RWPE2 (cell line): ENCODE measurements at places on chromosomes 1 and 21.
A peak's percentile ranks its signal among the peaks of the same experiment; 100 is the strongest.

DNA sequence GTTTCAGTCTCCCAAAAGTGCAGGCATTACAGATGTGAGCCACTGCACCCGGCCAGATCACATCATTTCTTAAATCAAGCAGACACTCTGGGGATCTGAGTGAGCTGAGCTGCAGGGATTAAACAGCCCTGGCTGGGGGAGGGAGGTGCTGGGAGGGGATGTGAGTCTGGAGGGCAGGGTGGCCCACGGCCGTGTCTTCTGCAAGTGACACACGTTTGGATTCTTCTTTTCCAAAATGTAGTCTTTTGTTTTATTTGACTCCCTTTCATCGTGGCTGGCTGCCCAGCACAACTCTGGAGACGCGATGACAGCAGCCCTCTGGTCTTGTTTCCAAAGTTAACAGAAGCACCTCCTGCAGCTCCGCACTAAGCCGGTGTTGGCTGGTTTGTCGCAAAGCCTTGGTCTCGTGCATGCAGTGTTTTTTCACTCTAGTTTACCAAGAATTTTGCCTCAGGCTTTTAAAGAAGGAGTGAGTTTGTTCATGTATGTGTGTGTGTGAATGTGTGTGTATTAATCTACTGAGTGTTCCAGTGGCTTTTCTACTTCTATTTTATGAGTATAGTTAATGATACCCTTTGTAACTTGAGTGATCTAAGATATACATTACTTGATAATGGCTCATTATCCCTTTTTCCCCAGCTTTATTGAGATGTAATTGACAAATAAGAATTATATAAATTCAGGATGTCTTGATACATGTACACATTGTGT is 2.8 kb upstream of the KRTAP10-5 start:
- DNase-seq: no peak

DNA sequence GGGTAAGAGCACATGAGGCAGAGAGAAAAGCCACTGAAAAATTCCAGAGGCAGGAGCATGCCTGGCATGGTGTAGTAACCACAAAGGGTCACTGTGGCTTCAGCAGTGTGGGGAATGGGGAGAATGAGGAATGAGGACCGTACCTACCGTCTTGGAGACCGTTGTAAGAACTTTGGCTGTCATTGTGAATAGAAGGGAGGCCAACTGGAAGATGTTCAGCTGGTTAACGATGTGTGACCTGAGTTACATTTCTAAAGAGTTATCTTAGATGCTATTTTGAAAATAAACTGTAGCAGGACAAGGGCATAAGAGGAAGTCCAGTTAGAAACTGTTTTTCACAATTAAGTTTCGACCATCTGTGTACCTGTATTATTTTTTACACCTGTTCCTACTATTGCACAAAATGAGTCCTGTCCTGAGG is 365.5 kb upstream of the SGIP1 start:
- no peak for DNase-seq

DNA sequence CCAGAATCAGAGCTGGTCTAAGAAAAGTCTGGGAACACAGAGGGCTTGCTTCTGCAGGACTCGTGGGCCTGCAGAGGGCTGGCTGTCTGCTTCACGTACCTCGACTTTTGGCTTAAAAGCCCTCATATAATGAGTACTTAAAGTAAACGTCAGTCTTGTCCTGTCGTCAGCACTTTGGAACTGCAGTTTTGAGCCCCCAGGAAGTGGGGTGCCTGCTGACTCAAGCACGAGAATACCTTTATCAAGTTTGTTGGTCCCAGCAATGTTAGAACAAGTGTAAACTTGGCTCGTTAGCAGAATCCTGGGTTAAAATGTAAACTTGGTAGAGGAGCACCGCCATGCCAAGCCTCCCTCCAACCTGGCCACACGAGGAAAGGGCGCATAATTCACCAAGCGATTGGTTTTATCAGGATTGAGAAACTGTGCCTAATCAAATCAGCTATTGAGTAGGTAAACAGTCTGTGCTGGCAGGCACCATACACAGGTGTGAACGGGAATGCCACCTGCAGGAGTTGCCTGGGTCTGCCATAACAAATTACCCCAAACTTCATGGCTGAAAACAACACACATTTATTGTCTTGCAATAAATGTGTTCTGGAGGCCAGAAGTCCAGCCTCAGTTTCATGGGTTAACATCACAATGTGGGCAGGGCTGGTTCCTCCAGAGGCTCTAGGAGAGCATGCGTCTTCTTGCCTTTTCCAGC is 45.0 kb upstream of the FHAD1 start:
- no peak for DNase-seq

GRCh38 chr21:36186506-36187399 is 30.1 kb downstream of the DOP1B start:
- no peak for DNase-seq

DNA sequence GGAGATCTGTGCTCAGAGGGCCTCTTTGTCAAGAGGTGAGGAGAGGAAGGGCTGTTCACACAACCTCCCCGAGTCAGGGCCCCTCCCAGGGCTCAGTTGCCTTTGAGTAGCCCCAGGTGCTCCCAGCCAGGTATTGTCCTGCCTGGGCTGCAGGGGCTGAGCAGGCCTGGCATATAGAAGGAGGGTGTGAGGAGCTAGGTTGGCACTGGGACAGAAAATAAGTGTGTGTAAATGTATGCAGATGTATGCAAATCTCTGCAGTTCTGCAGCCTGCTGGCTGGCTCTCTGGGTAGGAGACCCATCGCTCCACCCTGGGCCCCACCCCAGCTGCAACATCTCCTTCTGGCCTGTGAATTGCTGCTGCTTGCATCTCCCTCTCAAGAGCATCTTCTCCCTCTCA is 52.4 kb downstream of the NAV1 start:
- DNase-seq: no peak

DNA sequence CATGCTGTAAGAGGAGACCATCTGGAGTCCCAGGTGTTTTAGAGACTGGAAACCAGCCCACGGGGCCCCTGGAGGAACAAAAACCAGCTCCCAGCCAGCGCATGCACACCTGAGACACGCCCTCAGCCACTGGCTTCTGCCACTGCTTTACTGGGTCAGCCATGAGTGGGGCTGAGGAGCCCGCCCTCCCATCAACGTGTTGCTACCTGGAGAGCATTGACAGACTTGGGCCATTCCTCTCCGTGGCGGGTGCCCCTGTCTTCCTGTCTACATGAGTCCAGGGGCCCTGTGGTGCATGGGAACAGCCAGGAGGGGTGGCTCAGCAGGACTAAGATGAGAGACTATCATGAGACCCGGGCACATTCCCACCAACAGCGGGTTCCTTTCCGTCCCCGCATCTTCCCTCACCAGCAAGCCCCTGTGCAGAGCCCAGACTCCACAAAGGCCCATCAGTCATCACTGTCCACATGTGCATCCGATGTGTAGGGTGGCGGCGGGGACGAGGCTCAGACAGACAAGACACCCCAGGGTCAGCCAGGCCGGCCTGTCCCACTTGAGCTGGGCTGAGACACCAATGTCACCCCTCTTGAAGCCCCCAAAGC is 45.4 kb upstream of the POFUT2 start:
- DNase-seq: peak; percentile 60

GRCh38 chr1:17201201-17202021 is 3.5 kb upstream of the PADI1 start:
- DNase-seq: peak; percentile 24

DNA sequence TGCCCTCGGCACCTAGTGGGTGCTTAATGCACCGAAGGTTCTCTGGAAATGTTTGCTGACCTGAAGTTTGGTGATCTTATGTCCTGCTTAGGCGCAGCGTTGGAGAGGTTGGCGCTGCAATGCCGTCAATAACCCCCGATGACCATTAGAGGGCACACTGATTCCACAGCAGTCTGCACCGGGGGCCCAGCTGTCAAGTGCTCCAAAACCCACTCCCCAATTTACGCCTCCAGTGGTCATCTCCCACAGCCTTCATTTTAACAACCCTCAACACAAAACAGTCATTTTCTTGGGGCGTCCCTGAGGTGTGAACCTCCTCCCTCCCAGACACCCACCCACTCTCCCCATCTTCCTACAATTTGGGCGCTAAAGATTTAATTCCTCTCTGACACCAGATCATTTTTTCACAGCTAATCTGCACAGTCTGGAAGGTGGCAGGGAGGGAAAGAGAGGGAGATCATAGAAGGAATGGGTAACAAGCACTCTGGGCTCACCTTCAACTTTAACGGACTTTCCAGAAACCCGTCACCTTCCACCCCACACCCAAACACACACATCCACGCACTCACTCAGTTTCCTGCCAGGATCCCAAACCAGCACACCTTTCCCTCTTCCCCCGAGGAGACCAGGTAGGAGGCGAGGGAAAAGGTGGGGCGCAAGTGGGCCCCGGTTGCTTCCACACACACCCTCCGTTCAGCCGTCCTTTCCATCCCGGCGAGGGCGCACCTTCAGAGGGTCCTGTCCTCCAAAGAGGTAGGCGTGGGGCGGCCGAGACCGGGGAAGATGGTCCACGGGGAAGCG is 570 bp upstream of the NPR1 start:
- no peak for DNase-seq

DNA sequence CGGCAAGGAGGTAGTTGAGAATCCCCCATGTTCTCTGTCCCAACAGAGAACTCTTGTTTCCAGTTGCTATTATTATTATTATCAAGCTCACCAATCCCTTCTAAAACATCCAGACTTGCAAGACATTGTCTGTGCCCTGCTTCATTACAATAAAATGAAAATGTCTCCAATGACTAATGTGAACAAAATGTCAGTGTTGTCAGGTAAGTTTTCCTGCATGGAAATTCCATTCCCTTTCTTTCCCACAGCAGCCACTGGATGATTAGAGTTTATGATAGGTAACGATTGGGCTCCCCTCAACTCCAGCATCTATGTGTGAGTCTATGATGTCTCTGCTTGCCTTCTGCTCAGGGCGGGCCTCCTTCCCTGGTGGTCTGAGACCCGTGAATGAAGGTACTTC is 8.9 kb upstream of the DYRK1A start:
- no peak for DNase-seq

- DNase-seq: no peak
Observed at GRCh38 chr1:223326776-223327175, 37.2 kb downstream of the SUSD4 start.

DNA sequence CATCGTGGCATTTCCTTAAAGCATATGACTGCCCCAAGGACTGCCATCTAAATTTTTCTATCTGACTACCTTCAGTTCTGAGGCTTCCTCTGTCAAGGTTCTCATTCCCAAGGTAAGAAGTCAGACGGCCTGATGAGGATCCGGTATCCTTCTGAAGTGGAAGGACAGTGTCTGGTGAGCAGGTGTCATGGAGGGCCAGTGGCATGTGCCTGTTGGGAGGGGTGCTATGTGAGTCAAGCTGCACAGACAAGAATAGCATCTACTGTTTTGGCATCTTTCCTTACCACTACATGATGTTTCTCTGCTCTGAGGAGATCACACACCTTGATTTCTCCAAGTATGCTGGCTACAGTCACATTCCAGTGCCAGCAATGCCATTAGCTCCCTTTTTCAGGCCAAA is 99.6 kb upstream of the RGS1 start:
- no peak for DNase-seq
